Non-pigmented ciliary epithelial cell (primary cell): ENCODE measurements at places on chromosomes 2 and 18.

DNA sequence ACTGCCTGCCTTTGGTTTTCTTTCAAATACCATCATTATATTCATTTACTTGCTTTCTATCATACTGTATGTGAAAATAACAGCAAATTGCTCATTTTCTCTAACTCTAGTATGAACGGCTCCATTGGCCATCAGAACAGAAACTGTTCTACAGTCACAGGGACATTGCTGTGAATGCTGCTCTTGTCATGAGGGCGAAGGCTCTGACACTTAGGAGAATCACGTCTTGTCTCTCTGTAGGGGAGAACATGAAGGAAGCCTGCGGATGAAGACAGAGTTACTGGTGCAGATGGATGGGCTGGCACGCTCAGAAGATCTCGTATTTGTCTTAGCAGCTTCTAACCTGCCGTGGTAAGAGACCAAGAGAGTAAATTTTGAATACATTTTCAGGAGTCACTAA lies 41.7 kb upstream of the ELOA2 start:
- no peak for DNase-seq

DNA sequence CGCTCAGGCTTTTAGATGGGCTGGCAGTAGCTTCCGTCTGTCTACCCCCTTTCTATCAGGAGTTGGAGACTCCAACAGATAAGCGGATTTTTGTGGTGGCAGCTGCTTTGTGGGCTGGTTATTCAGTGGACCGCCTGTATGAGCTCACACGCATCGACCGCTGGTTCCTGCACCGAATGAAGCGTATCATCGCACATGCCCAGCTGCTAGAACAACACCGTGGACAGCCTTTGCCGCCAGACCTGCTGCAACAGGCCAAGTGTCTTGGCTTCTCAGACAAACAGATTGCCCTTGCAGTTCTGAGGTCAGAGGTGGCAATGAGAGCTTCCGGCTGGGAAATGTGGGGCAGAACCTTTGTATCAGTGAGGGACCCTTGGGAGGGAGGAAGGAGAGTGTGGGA lies 14.8 kb downstream of the CAD start:
- no peak for DNase-seq

DNA sequence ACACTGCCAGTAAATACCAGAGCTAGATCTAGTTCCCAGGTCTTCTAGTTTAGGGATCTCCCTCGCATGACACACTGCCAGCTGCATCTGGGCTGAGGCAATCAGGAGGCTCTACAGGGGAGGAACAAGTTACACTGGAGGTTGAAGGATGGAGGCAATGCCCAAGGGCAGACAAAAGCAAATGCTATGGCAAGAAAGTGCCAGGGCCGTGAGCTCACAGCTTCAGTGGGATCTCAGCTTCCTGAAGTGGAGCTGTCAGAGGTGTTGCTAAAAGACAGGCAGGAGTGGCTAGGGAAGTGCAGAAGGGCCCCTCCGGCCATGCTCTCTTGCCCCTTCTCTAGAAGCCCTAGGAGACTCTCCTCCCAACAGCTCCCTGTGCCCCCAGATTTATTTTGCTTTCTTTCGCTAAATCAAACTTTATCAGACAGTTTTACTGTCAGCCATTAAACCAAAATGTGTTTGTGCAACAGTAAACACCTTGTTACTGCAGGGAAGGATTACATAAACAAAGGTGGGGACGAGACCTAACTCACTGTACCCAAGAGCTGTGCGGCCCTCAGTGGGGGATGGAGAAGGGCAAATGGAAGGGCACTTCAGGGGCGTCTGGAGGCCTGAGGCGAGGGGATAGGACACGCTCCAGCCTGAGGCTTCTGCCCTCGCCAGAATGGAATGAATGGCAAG lies 39.4 kb upstream of the PKDCC start:
- no peak for DNase-seq

- DNase-seq = no peak
These were observed 40.3 kb downstream of the EML6 start for GRCh38 chr2:54763636-54764291.

DNA sequence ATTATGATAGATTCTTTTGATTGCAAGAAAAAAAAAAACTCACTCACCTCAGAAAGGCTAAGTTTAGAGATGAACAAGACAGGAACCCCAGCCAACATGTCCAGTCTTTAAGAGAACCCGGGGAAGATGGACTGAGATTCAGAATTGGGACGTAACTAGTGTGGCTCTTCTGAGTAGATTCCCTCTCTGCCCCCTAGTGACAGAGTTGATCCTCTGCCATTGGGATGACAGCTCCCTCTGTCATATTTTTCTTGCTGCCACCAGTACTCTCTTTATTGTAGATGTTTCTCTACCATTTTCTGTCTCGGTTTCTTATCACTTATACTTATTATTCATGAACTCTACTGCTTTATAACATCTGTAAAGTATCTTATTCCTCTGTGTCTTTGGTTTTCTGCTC lies 77.7 kb downstream of the GULP1 start:
- no peak for DNase-seq

DNA sequence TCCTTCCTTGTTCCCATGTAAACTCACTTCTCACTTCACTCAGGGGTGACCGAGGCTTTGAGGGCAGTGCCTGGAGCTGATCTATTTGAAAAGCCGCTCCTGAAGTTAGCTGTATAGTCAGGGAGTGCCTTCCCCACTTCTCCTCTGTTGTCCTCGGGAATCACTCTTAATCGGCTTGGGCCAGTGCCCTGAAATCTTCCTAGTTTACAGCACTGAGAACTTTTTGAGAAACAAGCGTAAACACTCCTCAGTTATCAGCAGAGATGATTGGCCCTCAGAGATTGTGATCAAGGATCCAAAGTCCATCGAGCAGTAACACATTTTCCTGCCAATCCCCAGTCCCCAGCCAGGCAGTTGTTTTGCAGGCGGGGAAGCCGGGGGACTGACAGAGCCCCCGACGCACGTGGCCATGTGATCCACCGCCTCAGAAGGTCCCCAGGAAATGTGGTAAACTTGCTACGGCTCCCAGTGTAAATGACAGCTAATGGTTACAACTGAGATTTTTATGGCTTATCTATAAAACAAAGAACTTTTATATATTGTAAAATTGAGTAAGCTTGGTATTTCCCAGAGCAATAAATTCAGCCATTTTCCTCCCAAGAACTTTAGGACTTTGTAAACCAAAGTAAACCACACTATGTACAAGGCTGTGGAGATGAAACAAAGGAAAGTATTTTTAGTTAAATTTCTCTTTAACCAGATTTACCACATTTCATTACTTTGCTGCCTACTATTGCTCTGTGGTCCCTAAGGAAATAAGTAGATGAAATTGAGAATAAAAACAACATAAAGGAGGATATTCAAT lies 53.5 kb downstream of the C18orf63 start:
- no peak for DNase-seq

GRCh38 chr2:196427986-196428634 lies 211.4 kb upstream of the CCDC150 start:
- no peak for DNase-seq

- DNase-seq = no peak
These were observed 1.5 kb downstream of the SMCHD1 start for GRCh38 chr18:2656981-2657512.

- no peak for DNase-seq
These were observed 600.6 kb upstream of the SETBP1 start for GRCh38 chr18:44080054-44080453.

DNA sequence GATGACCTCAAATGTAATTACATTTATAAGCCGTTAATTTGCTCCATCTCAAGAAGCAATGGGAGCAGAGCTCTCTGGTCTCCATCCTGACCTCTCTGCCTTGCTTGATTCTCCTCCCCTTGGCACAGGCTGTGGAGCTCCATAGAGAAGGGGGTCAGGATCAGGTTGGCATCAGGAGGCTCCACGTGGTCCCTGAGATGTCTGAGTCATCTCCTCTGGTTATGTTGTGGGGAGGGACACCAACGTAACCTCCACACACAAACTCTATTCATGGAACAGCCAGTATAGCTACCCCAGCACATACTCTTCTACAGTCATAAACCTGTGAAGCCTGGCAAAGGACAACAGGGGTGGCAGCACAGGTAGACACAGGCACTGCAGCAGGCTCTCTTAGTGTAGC lies 29.0 kb downstream of the TRABD2A start:
- no peak for DNase-seq

GRCh38 chr18:77316641-77317040 lies 67.0 kb downstream of the GALR1 start:
- DNase-seq = no peak

DNA sequence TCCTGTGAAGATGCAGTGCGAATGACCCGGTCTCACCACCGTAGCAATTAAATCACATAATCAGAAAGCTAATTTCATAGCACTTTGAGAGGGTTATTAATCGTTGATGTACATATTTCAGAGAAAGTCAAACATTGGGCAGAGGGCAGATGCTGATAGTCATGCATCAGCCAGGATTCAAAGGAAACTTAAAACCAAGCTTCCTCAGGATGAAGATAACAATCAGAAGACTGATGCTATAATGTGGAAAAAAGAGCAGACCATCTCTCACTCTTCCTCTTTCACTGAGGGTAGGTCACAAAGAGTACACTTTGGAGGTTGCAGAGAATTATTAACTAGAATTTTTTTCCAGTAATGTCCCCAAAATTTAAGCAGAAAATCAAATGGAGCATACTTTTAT lies 1027.7 kb upstream of the ZEB2 start:
- DNase-seq = no peak

DNA sequence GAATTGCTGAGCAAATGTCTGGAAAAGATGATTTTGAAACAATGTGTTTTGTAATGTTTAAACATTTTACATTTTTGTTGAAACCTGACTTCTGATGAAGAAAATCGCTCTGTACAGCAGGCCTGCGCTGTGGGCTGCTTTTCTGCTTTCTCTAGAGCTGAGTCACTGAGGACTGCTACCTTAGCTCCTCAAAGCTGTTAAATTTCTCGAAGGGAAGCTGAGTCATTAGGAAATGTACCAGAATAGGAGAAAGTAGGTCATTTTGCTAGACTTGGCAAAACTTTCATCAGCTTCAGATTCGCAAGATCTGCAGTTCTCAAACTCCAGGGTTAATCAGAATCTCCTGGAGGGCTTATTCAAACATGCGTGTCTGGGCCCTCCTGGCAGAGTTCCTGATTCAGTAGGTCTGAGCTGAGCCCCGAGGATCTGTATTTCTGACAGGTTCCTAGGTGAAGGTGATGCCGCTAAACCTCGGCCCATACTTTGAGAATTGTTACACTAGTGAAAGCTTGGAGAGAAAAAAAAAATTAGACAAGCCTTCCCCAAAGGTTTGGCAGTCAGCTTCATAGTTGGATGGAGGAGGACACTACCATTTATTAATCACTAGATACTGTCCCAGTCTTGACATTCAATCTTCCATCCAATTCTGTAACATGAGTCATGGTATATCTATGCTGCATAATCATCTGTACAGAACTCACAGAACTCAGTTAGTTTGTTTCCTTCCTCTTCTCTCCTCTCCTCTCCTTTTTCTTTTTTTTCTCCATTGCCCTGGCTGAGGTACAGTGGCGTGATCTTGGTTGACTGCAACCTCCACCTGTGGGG lies 297.6 kb downstream of the PARD3B start:
- DNase-seq = peak; percentile 85

GRCh38 chr18:35939138-35939537 lies 33.3 kb upstream of the RMP24 start:
- DNase-seq = no peak

DNA sequence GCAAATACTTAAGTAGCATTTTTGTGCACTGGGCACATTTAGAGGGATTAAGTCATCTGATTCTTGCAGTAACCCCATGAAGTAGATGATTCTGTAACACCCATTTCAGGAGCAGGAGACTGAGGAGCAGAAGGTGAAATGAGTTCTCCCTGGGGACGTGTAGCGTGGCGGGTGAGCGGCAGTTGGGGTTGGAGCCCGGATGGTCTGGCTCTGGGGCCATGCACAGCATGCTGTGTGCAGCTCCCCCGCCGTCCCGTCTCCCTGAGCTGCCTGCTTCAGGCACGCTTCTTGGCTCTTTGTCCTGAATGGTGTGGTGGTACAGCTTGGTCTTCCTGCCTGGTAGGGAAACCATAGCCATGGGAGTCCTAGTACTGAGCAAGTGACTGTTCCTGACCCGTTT lies 32.4 kb downstream of the INPP4A start:
- no peak for DNase-seq

DNA sequence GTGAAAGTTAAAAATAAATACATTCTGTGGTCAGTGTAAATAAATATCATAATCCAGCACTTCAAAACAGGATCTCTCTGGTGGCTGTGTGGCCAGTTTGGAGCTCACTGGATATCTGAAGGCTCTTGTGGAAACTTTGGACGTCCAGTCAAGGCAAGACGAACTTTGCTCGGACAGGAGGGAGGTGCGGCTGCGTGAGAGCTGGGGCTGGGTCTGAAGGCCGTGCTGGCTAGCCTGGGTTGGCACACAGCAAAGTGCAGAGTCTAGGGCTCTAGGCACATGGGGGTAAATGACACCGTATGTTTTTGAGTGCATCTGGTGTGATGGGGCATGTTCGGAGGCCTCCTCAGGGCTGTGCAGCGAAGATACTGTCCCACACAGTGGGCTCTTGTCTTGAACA lies 78.9 kb upstream of the TXNDC2 start:
- DNase-seq = no peak

DNA sequence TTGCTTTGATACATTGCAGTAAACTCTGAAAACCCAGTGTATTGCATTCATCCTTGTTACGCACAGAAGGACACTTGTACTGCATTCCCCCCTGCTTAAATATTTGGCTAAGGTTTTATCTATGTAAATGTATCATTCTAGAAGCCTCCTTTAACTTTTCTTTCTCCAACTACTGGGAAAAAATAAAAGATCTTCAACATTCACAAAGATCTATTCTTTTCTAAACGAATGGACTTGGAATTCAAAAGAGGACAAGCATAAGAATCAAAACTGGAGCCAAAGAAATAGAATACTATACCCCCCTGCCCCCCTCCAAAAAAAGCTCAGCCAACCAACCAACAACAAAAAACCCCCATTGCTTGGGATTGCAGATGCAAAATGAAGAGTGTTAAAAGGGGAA lies 136.9 kb downstream of the EPHA4 start:
- no peak for DNase-seq

GRCh38 chr2:7950035-7950612 lies 731.7 kb upstream of the ID2 start:
- no peak for DNase-seq

GRCh38 chr2:131488306-131489205 lies 3.6 kb downstream of the MZT2A start:
- DNase-seq = no peak

DNA sequence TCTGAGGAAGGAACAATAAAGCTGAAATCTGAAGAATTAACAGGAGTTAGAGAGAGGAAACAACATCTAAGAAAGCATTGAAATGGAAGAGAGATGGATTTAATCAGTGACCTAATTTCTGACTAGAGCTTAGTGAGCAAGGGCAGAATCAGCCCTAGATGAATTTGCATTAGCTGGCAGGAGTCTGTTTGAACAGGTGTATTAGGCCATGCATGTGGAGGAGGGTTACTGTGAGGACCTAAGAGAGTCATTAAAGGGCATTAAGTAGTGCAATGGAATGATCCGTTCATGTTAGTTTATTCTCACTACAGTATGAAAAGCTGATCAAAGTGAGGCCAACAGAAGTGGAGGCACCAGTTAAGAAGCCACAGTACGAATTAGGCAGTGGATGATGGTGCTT lies 285.3 kb downstream of the GRB14 start:
- no peak for DNase-seq

- DNase-seq = no peak
These were observed 78.8 kb downstream of the EHBP1 start for GRCh38 chr2:62784341-62784740.
